ENCODE measurements at places on chromosomes 7 and 10.

DNA sequence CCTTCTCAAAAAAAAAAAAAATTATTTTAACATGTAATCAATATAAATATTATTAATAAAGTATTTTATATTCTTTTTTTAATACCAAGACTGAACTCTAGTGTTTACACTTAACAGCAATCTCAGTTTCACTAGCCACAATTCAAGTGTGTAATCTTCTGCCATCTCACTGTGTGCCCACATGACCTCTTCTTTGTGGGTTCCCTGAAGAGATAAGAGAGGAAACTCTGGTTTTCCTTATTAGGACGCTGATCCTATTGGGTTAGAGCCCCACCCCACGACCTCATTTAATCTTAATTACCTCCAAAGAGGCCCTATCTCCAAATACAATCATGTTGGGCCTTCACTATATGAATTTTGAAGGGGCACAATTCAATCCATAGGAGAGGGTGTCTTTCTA lies 177.6 kb downstream of the STK31 start:
- DNase-seq, result no peak

DNA sequence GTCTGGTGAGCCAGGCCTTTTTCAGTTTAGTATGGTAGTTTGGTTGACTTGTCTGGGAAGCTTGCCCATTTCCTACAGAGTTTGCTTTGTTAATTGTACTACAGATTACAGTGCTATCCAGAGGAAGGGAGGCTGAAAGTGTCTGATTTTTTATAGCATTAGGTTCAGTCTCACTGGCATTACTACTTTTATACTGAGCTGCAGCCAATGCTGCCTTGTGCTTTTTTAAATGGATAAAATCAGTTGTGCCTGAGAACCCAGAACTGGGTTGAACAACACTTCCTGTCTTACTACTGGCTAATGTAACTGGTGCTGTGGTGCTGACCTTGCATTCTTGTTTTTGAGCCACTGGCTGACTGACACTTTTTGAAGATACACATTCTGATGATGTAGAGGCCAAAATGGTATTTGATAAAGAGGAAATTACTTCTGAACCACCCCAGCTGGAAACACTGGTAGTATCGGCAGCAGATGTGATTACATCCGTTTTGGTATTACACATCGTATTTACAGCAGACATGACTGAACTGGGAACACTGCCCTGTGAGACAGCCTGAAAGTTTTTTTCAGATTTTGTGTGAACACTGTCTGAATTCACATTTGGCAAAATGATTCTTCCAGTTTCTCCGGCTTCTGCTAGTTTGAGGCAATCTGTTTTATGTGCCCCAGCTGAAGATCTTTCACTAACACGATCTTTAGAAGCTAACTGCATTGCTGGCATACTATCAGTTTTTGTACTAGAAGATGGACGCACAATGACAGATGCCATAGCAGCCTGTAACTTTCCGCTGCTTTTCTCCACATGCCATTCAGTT lies 74.1 kb downstream of the NRBF2 start:
- DNase-seq, result no peak

- DNase-seq, result no peak
Observed at GRCh38 chr7:70178787-70179186, 580.5 kb downstream of the AUTS2 start.

- no peak for DNase-seq
Observed at GRCh38 chr10:61975391-61975932, 74.0 kb downstream of the ARID5B start.

DNA sequence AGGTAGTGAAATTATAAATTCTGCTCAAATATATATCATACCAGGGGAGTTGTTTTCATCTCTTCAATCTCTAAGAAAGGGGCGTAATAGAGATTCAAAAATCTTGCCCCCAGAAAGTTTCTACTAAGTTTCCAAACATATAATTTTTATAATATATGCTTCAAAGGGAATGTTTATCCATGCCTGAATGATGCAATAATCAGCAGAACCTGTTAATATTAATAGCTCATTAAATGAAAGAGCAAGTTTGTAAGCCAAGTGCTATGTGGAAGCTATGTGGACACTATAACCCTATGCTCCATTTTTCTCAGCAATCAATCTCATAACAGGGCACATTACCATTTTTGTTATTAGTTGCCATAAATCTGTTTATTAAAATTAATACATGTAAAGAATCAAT lies 25.3 kb downstream of the VPS41 start:
- no peak for DNase-seq

- DNase-seq, result no peak
Observed at GRCh38 chr10:124053971-124054370, 39.4 kb downstream of the CHST15 start.

DNA sequence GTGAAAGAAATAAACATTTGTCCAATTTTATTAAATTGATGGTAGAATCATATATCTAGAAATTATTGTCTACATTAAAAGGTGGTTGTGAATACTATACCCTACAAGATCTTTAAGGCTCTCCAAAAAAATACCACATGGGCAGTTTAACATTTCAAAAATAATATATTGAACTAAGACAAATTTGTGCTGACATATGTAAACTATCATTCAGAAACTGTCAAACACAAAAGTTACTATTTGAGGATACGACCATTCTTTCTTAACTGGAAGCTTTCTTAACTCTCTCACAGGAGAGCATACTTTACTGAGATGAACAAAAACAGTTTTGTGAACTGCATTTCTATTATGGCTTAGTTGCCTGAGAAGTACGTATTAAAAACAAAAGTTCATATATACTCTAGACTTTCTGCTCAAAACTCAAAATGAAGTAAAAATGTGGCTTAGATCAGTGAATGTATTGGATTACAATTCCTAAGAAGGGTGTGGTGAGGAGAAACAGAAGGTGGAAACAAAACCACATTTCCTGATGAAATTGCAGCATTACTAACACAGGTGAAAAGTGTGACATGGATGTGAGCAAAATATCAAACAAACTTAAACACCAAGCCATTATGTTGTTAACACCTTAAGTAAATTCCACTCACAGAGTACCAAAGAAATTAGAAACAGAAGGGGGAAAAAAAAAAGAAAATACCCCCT lies 138.5 kb downstream of the SEMA3A start:
- no peak for DNase-seq

Measured in activated effector memory CD4-positive, alpha-beta T cell treated with anti-CD3 and anti-CD28 coated beads, Interleukin-2, amount 50 U/mL, for 16 hours (primary cell).